KBM-7 (cell line): ENCODE measurements at places on chromosomes 7 and 10.

- DNase-seq, result peak; percentile 92
Observed at GRCh38 chr10:4450981-4451908, 374.8 kb upstream of the AKR1E2 start.

GRCh38 chr7:40979296-40979695, 723.6 kb downstream of the INHBA start:
- DNase-seq, result no peak

DNA sequence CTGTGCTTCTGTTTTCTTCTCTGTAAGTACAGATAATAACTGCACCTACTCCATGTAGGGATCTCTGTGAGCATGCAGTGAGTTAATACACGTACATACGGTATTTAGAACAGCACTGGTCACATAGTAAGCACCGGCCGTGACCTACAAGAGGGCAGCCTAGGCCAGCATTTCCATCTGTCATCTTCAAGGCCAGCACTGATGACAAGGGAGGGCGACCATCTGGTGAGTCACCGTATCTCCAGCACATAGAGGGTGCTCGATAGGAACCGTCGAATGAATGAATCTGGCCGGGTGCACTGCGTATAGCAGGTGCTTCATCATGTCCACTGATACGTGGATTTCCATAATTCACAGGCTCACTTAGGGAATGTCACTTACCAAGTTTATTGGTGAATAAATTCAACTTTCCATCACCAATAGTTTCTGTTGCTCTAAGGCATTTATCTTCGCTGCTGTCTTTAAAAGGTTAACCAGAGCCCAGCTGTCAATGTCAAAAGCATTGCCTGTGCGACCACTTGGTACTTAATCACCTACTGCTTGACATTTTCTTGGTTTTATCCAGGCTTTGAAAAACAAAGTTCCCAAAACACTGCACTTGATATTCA, 8.3 kb downstream of the NOD1 start:
- DNase-seq, result no peak

GRCh38 chr10:5888843-5889623, 660 bp downstream of the ANKRD16 start:
- DNase-seq, result peak; percentile 53

GRCh38 chr7:149880638-149881311, 7.0 kb downstream of the ATP6V0E2 start:
- no peak for DNase-seq

GRCh38 chr7:102284399-102284798, 2.3 kb upstream of the SH2B2 start:
- no peak for DNase-seq

DNA sequence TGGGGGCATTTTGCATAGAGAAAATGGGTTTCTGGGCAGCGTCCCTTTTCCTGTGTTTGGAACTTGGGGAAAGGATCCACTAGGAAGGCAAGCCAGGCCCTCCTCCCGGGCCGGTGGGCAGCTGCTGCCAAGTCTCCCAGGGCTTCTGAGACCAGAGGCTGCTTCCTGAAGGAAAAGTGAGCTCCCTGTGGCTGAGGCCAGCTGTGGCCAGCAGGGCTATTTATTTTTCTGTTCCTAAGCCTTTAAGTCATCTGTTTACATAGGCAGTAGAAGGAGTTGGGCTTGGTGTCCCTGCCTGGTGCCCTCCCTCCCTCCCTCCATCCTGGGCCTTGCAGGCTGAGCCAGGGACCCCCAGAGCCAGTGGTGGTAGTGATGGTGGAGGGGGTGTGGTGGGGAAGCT, 70.5 kb upstream of the COL13A1 start:
- DNase-seq, result no peak

DNA sequence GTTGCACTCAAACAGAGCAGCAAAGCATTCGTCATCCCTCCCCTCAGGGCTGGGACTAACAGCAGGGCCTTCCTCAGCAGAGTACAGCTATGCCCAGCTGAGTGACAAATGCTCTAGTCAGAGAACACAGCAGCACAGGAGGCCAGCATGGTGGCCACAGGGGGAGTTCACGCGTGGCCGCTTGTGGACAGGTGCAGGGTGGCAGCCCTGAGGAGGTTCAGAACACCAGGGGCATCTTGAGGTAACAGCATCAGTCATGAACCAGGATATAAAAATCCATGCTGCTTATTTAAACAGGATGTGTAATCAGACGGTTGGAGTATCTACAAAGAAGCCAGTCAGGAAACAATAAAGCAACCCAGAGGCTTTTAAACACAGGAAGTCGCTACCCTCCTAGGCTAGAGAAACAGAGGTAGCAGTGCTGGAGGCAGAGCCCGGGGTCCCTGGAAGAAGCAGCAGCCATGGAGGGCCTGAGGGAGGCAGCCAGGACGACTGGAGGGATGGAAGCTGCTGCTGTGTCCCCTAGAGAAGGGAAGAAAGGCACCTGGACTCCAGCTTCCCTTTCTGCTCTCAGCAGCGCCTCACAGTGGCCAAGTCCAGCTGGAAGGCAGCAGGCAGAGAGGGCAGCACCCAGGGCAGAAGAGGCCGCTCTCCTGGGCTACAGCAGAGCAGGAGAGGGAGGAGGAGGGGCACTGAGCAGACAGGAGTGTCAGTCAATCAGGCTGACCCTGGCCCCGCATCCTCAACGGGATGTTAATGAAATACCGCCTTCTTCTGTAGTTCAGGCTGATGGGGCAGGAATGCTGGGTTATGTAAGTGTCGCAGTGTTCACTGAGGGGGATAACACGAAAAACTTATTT, 70.8 kb upstream of the UCN3 start:
- peak; percentile 89 for DNase-seq

DNA sequence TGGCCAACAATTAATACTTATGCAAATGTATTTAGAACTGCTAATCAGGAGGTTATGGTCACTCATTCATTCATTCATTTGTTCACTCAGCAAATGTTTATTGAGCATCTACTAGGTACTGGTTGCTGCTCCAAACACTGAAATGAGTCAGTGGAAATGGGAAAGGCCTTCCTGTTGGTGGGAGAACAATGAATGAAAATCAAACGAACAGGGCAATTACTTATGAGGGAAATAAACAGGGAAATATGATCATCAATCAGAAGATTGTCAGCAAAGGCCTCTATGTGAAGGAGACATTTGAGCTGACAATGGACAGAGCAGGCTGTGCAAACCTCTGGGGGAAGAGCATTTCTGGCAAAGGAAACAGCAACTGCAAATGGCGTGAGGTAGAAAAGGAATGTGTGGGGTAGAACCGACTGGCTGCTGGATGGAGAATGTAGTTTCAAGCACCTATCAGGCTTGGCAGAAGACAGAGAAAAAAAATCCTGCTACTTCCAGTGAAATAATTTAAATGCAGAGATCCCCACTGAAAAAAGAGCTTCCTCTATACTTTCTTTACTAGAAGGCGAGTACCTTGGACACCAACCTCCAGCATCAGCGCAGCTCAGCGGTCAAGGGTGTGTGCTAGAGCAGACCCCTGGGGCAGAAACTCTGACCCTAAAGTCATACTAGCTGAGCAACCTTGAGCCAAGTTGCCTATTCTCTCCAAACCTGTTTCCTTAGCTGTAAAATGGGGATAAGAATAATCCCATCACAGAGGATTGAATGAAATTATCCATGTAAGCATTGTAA, 108.8 kb upstream of the EEPD1 start:
- no peak for DNase-seq

DNA sequence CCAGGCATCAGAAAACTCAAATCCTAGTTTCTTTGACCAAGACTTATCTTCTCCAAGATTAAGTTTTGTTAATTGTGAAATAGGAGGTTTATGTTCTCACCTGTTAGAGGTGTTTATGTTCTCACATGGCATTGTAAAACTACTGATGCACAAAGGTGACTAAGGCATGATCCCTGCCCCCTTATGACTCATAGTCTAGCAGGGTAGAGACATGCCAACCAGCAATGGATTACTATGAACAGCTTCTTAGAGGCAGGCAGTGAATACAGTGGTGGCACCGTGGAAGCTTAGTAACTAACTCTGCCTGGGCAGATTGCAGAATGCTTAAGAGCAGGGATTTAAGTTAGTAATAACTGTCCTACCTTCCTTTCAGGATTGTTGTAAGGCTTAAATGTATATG, 400.9 kb downstream of the SORCS3 start:
- no peak for DNase-seq

DNA sequence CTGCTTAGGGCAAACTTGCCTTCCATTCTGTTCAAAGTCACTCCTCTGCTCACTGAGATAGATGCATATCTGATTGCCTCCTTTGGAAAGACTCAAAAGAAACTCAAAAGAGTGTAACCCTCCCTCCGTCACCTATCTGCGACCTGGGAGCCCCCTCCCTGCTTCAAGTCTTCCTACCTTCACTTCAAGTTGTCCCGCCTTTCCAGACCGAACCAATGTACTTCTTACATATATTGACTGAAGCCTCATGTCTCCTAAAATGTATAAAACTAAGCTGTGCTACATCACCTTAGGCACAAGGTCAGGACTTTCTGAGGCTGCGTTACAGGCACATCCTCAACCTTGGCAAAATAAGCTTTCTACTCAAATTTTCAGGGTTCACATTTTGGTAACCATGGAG, 77.4 kb upstream of the C1GALT1 start:
- no peak for DNase-seq

DNA sequence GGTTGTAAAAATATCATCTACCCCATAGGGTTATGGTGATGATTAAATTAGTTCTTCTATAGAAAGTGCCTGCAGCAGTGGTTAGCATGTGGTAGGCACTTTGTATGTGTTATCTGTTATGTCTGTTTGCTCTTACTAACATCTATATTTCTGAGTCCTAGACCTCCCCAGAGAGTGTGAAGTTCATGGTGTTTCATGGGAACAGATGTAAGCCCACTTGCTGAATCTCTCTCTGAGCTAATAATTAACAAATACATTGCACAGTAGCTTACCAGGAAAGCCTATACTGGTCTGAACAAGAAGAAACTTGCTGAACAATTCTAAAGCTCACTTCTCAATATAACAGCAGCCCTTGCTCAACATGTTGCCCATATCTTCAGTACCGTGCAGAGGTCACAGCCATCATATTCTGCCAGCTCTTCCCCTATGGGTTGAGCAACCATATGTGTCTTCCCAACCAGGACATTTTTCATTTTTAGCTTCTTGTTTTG, 100.1 kb downstream of the NPSR1 start:
- no peak for DNase-seq

DNA sequence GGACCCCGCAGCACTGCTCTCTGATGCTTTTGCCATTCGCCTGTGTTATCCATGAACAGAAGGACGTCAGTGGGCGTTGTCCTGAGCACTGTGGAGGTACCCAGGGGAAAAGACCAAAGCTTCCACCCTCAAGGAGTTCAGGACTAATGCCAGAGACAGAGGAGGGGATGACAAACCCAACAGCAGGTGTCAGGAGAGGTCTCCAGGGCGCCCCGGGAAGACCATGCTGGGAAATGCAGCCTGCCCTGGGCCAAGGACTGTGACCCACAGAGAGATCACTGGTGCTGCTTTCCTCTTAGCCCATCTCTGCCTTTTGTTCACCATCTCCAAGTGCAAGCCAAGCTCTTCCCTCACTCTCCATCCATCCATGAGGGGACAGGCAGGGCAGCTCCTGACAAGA, 166.8 kb upstream of the PFKP start:
- DNase-seq, result no peak

DNA sequence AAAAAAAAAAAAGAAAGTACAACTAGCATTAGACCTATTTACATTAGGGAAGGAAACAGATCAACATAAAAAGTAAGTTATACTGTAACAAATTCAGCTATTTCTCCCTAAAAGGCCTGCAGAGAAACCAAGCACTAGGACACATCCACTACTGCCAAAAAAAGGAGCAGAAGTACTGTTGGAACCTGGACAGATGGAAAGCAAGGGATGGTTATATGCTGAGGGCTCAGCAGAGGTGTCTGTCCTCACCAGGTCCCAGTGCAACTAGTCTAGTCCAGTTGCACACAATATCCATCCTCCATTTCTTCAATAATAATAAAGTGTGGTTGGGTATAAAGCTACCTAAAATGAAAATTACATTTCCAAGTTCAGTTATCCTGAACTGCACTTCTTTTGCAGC, 103.2 kb upstream of the IFRD1 start:
- DNase-seq, result no peak
